ENCODE measurements at places on chromosomes 5 and 9.

- no peak for DNase-seq
Measured at GRCh38 chr5:164346785-164347630, 841.6 kb downstream of the MAT2B start.

GRCh38 chr5:169410996-169411783 lies 110.3 kb upstream of the SLIT3 start:
- no peak for DNase-seq

- no peak for DNase-seq
Measured at GRCh38 chr9:20384642-20385041, 237.7 kb downstream of the MLLT3 start.

DNA sequence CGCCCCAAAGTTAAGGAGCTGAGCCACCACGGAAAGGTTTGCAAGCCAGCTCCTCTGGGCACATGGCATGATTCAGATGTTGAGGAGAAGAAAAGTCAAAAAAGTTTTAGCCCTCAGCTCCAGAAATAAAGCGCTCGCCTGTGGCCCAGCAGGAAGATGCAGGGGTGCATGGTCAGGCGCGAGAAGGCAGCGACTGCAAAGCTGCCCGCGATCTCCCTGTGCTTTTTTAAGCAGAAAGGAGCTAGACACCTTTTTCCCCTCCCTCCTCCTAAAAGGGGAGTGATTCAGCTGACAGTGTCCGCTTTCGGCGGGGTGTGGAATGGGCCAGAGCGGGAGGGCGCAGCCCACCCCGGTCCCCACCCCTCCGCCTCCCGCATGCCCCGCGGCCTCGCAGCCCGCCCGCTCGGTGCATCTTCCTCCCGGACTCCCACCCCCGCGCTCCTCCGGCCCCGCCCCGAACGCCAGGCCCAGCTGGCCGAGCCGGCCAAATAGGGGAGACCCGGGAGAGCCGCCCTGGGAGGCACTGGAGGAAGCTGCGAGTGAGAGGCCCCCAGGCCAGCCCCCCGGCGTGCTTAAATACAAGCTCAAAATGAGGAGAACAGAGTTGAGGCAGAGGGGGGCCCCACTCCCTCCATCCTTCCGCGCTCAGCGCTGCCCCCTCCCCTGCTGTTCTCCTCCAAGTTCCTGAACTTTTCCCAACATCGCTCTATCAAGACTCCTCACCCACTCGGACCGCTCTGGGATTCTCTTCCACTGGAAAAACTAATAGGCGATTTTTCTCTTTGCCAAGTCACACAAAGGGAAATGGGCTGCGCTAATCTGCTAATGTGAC lies at the start of gene ADAMTS12:
TSS of gene ADAMTS12 (minus strand) at position 203 of the 832 bp plus-strand sequence. CDS start at position 69, 134 bp downstream.
- DNase-seq, result no peak

DNA sequence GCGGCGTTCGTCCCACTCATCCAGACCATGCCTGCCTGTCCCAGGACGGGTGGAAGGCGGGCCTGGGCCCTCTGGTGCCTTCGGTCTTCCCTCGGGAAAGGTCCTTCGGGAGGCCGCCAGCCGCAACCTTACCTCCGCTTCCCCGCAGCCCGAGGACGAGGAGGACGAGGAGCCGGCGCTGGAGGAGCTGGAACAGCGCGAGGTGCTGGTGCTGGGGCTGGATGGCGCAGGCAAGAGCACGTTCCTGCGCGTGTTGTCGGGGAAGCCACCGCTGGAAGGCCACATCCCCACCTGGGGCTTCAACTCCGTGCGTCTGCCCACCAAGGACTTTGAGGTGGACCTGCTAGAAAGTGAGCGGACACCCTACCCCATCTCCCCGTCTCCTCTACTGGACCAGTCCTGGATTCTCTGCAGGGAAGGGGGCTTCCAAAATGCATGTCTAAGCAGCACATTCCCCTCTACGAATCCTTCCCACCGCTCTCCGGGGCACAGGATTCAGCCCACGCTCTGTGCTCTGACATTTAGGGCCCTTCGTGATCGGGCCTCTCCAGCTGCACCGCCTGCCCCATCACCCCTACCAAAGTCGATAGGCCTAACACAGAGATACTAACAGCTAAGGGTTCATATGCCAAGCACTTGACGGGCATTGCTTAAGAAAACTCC lies 1.1 kb downstream of the ARL10 start:
- DNase-seq, result no peak

- no peak for DNase-seq
Measured at GRCh38 chr9:119986713-119987112, 593.3 kb downstream of the CDK5RAP2 start.

GRCh38 chr5:56514245-56514644 lies 281.1 kb upstream of the ANKRD55 start:
- no peak for DNase-seq

- DNase-seq, result no peak
Measured at GRCh38 chr9:27471366-27471765, 52.7 kb upstream of the IFNK start.
